ENCODE measurements at places on chromosomes 7 and 10.

DNA sequence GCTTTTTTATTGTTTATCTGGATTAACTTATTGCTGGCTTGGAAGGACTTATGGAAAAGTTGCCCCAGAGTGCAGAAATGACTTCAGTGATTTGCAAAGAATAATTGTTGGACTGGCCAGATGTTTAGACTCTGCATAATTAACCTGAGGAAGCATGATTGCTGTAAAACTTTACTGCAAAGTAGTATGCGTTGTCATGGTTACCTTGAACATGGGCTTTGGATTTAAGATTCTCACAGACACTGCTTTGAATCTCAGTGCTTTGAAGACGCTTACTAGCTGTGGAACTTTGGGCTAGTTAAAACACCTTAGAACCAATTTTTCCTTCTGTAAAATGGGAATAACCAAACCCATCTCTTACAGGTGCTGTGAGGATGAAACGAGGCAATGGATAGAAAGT lies 425.2 kb upstream of the GALNT17 start:
- DNase-seq: no peak

DNA sequence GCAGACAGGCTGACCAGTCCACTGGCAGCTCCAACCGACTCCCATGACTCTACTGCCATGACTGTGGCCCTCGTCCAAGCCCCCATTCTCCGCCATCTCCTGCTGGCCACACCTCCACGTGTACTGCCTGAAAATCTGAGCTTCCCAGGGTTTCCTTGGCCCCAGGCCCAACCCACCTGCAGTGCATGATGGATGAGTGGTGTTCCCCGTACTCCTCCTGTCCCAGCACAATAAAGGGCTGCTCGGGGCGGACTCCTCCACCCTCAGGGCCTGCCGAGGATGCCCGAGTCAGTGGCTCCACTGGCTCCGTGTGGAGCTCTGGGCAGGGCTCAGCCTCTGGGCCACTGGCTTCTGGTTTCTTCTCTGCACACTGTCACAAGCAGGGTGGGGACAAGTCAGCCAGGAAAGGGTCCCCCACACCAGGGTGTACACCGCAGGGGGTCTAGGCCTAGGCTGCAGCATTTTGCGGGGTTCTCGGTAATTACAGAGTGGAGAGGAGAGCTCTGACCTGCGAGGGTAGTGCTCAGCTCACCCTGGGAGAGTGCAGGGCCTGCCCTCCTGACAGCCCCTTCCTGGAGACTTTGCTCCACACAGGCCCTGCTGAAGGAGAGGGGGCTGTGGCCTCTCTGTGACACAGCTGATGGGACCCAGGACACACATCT lies 15.2 kb downstream of the WDR91 start:
- no peak for DNase-seq

DNA sequence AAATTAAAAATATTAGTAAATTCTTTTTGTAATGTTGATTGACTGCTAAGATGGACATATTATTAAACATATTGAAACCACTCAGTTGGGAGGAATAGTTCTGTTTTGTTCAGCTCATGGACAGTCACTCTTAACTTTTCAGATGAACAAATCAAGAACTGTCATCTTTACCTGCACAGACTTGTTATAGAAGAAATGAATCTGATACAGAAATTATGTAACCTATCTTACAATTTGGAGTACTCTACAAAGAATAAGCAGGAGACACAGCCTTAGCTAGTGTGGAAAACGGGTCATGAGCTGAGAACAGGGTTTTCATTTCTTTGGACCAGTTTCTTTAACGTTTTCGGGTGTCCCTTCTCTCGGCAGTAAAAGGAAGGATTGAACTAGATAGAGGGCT lies 1.2 kb upstream of the ANLN start:
- DNase-seq: no peak

DNA sequence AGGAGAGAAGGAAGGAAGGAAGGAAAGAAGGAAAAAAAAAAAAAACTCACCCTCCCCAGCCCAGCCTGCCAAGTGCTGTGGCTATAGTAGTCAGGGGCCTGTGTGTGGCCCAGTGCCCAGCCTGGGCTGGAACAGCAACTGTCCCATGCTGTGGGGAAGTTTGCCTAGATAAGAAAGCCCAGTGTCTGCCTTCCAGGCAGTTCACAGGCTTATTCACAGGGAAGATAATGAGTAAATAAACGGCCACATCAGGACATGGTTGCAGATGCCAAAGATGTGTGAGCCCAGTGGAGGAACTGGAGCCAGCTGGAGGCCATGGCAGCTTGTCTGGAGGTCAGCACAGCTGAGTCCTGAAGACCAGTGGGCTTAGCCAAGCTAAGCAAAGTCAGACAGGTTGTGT lies 132.4 kb upstream of the FOXK1 start:
- DNase-seq: no peak

DNA sequence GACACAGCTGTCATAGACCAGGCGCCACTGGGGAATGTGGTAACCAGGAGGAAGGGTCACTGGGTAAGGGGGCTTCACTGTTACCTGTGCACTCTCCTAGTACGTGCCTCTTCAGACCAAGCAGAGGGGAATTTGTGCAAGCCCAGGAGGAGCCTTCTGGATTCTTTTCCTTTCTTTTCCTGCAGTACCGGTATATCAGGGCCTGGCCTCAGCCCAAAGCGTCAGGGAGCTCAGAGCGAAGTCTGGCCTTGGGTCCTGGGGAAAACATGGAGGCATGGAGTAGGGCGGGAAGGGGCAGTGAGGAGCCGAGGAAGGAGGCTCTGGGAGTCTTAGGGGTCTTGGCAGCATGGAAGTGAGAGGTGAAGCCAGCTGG lies 133.6 kb upstream of the GDF10 start:
- DNase-seq: peak; percentile 5

- no peak for DNase-seq
Measured at GRCh38 chr7:43501870-43502269, 81.0 kb upstream of the STK17A start.
